ENCODE measurements at places on chromosomes 16 and 17.

DNA sequence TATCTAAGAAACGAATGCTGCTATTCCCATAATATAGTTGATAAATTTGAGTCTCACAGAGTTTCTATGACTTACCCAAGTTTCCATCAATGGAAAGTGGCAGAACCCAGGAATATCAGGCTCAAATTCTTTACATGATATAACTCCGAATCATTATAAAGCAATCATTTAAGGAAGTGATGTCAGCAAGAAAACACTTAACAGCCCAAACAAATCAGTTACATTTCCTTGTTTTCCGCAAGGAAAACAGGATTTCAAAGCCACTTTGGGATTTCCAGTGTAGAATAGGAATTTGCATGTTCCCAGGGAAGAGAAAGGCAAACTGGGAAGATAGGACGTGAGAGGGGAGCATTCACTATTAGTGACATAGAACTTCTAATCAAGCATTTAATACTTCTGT, 311.4 kb upstream of the GOT2 start:
- no peak for DNase-seq

GRCh38 chr16:10729104-10730048, 14.3 kb upstream of the NUBP1 start:
- DNase-seq: no peak

- no peak for DNase-seq
Observed at GRCh38 chr17:61414141-61414935, 14.7 kb downstream of the TBX2 start.

DNA sequence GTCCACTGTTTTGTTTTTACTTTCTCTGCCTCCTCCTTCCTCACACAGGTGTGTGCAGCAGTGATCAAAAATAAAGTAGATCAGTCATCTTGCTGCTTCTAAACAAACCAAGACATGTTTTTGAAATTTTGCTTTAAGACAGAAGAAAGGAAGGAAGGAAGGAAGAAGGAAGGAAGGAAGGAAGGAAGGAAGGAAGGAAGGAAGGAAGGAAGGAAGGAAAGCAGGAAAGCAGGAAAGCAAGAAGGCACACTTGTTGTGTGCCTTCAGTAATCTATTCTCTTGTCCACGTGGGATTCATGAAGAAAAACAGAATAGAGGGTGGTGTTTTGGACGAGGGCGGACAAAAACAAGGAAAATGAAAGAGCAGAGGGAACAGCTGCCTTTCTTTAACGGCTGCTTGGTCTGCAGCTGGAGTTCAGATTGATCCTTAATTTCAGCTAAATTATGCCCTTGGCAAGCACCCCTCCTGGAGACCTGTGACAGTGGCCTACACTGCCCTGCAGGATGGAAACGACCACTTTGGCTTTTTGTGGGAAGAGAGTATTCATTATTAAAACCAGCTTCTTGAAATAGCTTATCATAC, 188.5 kb upstream of the IRX3 start:
- DNase-seq: no peak
